ENCODE measurements at places on chromosomes 1 and 21.

DNA sequence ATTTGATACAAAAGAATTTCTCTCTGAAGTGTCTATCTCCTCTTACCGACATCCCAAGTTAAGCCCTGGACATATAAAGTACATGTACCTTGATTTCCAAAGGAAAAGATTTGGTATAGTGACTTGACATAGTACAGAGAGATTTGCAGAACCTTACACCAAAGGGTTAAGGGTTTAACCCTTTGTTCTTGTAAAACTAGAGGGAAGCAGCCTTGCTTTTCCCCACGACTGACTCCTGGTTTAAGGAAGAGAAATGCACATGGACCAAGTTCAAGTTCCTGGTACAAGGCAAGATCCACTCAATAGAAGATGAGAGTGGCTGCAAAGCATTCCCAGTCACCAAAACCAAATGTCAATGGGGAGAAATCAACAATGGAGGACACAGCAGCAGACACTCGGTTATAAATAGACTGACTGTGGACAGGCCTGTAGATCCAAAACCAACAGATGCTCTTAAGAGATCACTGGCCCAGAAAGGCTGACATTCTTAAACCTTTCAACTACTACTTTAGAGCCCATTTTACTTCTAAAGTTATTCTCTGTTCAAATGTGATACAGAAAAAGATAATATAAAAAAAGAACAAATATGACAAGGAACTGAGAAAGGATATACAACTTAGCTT lies 69.4 kb downstream of the PUM1 start:
- no peak for DNase-seq

- no peak for DNase-seq
Measured at GRCh38 chr21:26570203-26570602, 2.9 kb downstream of the CYYR1 start.

DNA sequence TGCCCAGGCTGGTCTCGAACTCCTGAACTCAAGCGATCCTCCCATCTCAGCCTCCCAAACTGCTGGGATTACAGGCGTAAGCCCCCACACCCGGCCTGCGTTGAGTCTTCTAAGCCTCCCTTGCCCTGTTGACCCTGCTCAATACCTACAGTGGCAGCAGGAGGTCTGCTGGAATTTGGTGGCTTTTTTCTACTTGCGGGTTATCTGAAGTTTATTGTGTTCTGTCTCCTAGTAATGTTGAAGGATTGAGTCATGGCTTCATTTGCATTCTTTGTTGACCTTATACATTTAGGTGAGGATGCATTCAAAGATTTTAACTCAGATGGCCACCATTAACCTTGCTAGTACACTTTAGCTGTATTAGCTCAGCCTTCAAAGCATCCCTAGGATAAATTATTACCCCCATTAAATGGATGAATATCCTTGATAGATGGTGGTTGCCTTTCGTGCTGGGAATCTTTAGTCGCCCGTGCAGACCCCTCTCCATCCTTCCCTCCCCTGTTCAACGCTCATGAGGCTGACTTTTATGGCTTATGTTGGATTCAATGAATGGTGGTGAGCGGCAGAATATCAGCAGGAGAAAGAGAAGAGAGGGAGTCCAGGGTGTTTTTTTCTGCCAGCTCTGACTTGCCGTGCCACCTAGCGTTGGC lies 9.7 kb upstream of the NPPB start:
- no peak for DNase-seq

DNA sequence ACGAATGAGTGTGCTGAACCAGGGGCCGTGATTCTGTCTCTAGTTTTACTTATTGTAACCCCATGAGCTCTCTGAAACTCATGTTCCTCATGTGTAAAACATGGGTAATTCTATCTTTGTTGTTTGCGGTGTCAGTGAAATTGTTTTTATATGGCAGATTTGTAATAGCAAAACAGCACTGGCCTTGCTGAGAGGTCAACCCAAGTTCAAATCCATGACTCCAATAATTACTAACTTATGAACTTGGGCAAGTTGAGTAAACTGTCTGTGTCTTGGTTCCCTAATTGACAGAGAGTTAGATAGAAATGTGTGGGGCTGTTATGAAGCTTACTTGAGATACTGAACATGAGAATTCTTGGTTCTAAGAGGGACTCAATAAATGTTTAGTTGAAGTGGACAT lies 17.8 kb downstream of the C1orf116 start:
- no peak for DNase-seq

DNA sequence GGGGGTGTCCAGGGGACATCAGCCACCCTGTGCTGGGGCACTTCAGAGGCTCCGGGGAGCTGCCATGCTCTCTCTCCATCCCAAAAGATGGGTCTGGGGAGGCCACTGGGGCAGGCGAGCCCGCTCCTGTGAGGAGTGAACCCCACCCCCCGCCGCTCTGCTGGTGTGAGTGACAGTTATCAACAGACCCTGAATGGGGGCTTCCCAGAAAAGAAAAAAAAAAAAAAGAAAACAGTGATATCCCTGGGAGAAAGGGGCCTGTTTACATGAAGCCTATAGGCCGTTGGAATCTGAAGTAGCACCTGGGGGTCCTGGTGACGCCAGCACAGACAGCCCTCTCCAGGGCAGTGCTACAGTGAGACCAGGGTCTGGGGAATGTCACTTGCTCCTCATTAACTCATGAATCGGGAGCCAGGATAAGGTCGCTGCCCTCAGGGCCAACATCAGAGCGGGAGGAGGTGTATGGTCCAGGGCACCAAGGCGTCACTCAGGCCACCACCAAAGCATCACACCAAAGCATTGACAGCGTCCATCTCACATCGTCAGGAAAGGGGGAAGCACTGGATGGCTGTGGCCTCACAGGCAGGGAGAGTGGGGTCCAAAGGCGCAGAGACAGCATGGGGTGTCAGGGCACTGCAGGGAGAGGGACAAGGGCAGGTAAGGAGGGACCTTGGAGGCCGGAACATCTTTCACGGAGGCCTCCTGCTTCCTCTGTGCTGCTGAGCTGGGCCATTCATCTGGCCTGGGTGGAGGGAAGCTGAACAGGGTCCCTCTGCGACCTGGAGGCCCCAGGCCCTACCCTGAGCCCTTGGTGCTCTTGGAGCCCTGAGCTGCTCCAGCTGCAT lies 8.4 kb upstream of the NPHP4 start:
- no peak for DNase-seq

GRCh38 chr21:28442085-28442484 lies 550.6 kb downstream of the LTN1 start:
- no peak for DNase-seq

- DNase-seq: no peak
Measured at GRCh38 chr21:18716578-18717138, 313.1 kb upstream of the TMPRSS15 start.

DNA sequence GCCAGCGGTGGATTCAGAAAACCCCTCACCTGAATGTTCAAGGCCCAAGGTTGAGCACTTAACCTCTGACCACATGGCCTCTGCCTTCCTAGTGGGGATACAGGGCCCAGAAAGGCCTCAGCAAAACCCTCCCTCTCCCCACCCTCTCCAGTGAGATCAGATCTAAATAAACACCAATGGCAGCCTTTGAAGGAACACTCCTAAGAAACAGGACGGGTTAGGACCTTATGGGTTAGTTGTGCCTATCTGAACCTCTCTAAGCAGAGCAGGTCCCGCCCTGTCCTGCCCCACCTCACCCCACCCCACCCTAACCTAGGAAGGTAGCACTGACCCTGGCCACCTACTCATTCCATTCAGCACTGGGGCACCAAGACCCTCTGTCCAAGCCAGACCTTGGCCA lies 7.9 kb upstream of the GRHL3 start:
- no peak for DNase-seq

DNA sequence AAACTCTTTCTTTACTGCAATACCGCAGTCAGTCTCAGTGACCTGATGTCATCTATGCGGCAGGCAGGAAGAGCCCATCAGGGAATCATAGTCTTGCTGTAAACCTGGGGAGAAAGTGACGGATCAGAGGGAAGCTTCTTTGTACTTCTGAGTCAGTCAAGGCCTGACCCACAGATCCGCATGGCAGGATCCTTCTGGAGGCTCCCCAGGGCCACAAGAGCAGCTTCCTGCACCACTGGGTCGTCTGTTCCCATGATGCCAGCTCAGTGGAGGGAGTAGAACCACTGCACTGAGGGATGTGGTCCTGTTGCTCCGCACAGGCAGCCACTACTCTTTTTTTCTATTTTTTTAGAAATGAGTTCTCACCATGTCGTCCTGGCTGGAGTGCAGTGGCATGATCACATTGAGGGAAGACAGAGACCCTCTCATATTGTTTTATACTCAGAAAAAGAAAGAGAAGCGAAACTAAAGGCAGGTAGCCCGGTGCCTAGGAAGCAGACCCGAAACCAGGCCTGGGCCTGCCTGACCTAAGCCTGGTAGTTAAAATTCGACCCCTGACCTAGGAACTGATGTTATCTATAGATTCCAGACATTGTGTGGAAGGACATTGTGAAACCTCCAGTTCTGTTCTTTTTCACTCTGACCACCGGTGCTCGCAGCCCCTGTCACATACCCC lies 6.3 kb upstream of the ERVH48-1 start:
- DNase-seq: no peak

DNA sequence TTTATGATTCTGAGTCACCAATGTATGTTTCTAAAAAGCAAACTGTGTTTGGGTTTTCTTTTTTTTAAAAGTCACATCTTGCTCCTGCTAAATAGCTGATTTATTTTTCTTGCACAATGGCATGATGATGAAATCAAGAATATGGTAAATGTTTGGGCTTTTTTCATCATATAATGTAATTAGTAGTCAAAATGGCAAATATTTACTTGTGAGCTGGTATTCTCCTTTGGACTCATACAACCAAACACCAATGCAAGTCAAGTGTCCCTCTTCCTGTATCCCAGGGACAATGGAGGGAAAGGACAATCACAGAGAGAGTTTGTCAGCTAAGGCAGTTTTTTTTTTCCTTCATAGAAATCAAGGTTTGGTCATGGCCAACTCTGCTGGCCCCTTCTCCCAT lies 94.6 kb upstream of the RALGPS2 start:
- DNase-seq: no peak

- DNase-seq: no peak
Measured at GRCh38 chr1:110291241-110292030, 47.7 kb upstream of the RBM15 start.

DNA sequence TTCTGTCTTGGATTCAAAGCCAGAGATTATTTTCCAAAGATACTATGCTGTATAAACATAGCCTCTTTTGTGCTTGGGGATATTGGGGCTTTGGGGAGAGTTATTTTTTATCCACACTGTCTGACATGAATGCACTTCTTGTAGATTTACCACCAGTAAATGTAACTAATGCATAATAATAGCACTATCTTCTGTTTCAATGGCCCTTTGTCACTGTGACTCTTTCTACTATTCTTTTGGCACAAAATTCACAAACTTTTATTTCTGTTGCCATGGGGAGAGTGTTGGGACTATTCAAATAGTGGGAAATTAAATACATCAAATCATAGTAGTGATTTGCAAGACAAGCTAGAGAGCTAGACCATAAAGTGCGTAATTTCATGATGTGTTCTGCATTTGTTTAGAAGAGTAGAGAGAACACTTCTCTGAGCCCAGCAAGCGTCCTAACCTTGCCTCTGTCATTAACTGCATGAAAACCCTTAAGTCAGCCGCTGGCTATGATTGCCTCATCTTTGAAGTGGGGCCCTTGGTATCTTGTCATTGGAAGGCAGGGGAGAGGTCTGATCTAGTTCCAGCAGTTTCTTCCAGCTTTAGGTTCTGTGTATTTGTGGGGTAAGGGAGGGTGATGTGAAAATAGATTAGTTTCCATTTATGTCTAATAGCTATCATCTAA lies 154.4 kb downstream of the HHAT start:
- DNase-seq: no peak

DNA sequence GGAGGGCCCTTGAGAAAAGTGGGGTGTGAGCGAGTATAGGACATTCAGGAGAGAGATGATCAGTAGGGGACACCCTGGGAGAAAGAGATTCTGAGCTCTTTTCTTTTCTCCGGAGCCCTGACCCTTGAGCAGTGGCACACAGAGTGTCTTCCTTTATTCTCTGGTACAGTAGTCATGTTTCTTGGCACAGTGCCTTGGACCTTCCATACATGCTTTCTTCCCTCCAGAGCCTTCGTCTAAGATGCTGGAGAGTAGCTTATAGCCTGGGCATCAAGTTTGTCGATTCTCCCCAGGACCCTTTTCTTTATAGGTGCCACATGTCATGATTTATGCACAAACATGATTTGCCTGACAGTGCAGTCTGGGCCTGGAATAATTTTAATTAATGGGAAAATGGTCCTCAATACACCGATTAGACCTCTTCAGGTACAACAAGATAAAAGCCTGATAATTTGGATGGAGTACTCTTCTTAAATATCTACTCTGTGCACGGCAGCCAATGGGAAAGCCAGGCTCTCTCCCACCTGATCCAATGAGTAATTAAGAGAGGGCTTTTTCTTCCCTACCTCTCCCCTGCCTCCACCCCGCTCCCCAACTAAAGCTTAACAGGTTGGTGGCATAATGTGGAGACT lies at the start of gene TBX19:
Gene TBX19 (plus strand): TSS at position 582 of the 632 bp plus-strand sequence. CDS start 214 bp downstream, outside the sequence.
- no peak for DNase-seq

DNA sequence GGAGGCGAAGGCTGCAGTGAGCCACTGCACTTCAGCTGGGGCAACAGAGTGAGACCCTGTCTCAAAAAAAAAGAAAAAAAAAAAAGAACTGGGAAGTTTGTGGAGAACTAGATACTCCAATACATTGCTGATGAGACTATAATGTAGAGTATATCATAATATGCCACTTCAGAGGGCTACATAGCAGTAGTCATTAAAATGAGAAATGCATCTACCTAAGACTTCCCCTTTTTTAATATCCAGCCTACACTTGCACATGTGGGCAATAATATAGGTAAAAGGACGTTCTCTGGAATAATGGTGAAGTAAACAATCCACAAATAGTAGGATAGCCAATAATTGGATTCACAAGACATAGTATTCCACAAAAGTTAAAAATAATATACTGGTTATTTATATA lies 311.0 kb downstream of the HLX start:
- no peak for DNase-seq

- no peak for DNase-seq
Measured at GRCh38 chr1:115507901-115508300, 133.9 kb upstream of the VANGL1 start.

- DNase-seq: no peak
Measured at GRCh38 chr1:203860396-203861025, 888 bp upstream of the SNRPE start.

- no peak for DNase-seq
Measured at GRCh38 chr1:184860535-184860934, 105.9 kb upstream of the EDEM3 start.

DNA sequence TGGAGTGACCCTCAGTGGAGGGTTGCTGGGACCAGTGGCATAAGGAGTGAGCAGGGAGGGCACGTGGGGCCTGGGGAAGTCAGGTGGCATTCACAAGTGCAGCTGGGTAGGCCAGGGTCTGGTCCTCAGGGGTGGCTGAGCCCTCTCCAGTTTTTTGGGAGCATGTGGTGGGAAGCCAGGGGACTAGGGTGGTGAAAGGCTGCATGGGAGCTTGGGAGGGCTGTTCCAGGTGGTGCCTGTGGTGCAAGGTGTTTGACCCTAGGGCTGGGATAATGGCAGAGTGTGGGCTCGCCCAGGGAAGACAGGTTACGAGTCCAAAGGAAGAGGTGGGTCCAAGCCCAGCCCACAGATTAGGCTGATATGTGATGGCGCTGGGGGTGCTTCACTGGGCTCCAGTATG lies 30.5 kb downstream of the MAN1C1 start:
- no peak for DNase-seq

- no peak for DNase-seq
Measured at GRCh38 chr1:30474818-30475200, 248.6 kb downstream of the MATN1 start.

- DNase-seq: no peak
Measured at GRCh38 chr1:245000872-245001188, 136.5 kb upstream of the HNRNPU start.

- peak; percentile 88 for DNase-seq
Measured at GRCh38 chr1:48182439-48182838, 40.1 kb upstream of the SLC5A9 start.

- DNase-seq: no peak
Measured at GRCh38 chr1:71041806-71042205, 5.8 kb downstream of the PTGER3 start.

Measured in NCI-H187 (cell line).